ENCODE measurements at places on chromosomes 7 and 10. TPM values are rescaled to one million over a fixed set of nuclear protein-coding genes. Genes with fewer than 3 reads are reported as not detected.

- no peak for DNase-seq
These were observed 905 bp downstream of the ASB13 start for GRCh38 chr10:5665373-5666007.

- DNase-seq = no peak
These were observed 55.6 kb upstream of the NRP1 start for GRCh38 chr10:33390046-33390445.

DNA sequence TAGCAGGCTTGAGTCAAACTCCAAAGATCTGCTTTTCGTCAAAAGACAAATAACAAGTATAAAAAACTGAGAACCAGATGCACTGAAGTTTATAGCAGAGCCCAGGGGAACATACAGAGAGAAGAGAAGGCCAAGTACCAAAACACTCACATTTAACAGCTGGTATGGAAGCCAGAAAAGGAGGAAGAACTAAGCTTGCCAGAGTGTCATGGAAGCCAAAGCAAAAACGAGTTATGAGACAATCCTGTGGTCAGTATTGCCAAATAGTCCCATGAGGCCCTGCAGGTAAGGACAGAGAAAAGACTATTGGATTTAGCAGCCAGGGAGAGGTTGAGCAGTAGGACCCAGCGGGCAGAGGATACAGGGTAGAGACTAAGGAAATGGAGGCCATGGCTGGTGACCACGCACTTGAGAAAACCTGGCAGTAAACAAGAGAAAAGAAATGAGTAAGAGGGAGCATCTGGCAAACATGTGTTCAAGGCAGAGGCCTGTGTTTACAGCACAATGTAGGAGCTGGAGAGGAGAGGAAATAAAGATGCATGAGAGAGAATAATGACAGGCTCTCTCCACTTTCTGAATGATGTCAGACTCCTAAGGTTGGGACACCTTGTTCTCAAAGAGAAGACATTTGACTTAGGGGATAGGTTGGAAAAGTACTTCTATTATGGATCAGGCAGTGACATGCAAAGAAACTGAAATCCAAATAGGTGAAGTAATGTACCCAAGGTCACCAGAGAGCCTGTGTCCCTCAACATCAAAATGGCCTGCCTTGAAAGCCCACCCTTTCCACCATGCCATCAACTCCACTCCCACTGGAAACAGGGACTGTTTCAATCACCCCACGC, 9.1 kb downstream of the CREB3L2 start:
- DNase-seq = peak; percentile 98

DNA sequence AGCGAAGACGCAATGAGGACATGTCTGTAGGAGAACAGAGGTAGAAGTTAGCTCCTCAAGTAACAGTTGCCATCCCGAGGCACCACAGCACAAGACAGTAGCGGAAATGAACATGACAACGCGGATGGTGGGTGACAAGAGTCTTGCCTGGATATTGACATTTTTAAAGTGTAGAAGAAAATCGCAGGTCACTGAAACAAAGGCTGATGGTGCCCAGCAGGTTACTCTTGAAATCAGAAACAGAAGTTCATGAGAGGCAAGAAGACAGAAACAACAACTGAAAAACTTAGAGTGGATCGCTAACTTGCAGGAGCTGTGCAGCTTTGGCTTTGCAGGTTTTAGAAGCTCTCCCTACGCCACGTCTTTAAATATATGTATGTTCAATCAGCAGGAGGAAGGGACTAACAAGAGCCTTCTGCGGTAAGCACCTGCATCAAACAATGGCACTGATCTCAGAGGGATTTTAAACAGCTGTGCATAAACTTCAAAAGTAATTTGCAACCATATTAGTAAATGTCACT, 1.8 kb downstream of the PRKCQ start:
- DNase-seq = no peak

DNA sequence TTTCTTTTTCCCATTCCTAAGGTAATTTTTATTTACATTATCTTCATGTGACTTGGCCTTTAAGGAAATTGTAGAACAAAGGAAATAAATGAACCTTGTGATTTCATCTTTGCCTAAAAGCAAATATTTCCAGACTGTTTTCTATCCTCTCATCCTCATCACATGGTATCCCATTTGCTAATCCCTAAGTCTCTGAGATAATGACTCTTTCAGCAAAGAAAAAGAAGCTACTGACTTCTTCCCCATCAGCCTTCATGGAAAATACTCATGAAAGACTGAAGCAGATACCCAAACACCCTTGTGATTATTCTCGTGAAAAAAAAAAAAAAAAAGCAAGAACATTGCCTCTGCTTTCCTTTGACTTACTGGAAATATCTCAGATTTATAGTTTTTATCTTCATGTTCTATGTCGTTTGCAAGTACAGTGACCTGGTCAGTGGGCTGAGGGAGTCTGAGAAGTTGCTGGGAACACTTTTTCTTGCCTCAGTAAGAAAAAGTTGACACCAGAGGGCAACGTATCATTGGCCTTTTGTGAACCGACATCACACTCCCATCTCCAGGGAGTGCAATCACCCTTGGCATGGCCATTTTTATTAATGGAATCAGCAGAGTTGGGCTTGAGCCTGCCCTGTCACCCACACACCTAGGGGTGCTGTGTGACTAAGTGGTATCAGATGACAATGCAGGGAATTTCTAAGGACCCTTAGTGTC, 246.0 kb upstream of the KMT2E start:
- no peak for DNase-seq

- DNase-seq = peak; percentile 73
These were observed 57.1 kb upstream of the PCGF5 start for GRCh38 chr10:91163269-91163868.

GRCh38 chr10:93245779-93246178, 172.1 kb downstream of the CYP26A1 start:
- peak; percentile 79 for DNase-seq

- DNase-seq = peak; percentile 54
These were observed 553 bp downstream of the VDAC2 start for GRCh38 chr10:75211007-75211691.

DNA sequence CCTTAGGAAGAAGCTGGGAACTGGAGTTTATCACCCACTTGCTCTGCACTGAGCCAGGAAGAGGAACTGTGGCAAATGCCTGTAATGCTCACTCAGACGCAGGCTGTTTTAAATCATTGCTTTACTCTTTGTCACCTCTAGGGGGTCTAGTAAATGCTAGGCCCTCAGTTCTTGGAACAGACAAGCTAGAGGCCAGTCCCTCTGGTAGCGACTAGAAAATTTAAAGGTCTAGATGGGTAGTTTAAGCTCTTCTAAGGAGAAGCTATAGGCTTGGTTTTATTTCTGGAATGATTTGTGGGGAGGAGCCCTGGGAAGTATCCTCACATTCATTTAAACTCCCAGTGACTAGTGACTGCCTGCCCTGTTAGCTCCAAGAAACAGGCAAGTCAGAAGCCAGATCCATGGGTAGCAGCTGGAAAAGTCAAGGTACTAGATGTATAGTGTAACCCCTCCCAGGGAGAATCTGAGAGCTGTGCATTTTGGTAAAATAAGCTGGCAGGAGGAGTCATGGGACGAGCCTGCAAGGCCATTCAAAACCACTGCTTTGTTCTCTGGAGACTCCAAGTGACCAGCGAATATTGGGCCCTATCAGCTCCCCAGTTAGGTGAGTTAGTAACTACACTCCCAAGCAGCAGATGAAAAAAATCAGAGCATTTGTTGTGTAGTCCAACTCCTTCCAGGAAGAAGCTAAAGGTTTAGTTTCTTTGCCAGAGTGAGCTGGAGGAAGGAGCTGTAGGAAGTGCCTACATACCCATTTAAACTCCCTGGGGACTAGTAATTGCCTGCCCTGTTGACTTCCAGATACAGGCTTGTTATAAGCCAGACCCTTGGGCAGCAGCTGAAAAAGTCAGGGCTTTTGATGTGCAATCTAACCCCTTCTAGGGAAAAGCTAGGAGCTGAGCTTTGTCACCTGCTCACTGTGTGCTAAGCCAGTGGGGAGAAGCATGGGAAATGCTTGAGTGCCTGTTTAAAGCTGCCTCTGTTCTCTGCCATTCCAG, 68.9 kb downstream of the DYNC1I1 start:
- DNase-seq = no peak

DNA sequence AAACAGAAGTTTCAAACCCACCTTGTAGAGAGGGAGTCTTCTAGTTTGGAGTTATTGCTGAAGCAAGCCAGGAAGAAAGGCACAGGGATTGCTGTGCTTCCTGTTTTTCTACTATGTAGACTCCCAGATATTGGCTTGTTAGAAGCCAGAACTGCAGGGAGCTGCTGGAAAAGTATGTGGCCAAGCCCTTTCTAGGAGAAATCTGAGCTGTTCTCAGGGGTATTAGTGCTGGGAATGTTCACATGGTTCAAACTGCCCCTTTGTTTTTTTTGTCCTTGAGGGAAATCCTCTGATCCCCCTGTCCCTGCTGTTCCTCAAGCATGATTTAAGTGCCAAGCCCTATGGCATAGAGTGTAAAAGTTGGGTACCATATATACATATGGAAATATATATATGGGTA, 184.0 kb downstream of the CCDC7 start:
- no peak for DNase-seq

DNA sequence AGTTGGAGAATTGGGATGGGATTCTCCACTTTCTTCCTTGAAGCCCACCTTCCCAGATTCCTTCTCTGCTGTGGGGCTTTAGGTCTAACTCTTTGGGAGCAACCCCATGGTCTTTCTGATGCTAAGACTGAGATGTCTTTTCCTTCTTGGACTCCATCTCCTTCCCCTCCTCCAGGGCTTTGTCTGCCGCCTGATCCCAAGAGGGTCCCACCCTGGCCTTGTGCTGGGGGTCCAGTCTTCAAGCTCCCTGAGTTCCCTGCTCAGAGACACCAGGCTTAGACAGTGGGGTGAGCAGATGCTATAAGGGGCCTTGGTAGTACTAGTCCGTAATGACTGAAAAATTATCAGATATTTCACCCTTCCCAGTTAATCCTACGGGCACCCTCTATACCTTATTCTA, 150.5 kb downstream of the PTPN20 start:
- DNase-seq = no peak

DNA sequence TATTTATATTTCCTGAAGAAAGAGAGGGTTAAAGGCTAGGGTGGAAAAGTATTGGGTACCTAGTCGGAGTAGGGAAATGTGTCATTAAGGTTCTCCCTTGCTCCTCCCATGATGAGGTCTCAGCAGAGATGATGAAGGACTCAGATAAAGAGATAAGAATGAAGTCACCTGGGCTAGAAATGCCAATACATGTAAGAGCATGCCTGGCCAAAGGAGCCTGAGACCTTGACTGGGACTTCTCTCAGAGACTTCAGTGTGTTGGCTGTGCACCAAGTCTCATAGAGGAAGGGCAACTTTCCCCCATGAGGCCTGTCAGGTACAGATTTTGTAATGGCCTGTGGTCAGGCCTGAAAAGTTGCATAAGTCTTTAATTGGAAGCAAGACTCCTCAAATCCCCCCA, 361.0 kb upstream of the CDC14C start:
- DNase-seq = no peak

- peak; percentile 42 for DNase-seq
These were observed 14.4 kb upstream of the TTYH3 start for GRCh38 chr7:2617325-2617905.

DNA sequence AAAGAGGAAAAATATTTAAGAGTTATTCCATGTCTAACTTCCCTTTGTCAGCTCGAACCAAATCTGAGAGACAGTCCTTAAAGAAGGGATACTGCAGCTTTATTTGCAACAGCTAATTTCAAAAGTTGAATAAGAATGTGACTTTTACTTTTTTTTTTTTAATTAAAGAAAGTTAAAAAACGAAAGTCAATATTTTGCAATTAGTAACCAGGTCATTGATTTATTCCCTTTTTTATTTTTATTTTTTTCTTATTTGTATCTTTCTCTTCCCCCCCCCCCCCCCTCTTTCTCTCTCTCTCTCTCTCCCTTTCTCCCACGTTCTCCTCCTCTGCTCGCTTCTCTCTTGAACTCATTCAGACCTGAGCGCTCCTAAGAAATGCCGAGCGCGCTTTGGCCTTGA, 209.5 kb downstream of the TCF7L2 start:
- DNase-seq = no peak

DNA sequence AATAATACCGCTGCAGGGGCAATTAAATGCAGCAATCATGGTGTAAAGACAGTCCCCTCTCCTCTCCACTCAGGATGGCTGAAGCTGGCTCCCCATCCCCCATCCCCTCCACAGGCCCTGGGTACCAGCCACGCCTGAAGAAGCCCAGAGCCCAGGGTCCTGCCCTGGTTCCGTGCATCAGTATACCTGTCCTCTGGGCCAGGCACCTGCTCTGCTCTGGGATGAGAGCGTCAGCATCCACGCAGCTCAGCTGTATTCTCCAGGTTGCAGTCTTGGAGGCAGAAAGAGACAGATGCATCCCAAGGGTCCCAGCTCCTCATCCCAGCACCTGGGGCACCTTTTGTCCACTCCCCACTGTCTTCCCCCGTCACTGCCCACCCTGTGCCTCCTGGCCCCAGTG, 233.8 kb downstream of the TCERG1L start:
- no peak for DNase-seq

GRCh38 chr10:110632591-110633215, 11.4 kb upstream of the RBM20 start:
- no peak for DNase-seq

DNA sequence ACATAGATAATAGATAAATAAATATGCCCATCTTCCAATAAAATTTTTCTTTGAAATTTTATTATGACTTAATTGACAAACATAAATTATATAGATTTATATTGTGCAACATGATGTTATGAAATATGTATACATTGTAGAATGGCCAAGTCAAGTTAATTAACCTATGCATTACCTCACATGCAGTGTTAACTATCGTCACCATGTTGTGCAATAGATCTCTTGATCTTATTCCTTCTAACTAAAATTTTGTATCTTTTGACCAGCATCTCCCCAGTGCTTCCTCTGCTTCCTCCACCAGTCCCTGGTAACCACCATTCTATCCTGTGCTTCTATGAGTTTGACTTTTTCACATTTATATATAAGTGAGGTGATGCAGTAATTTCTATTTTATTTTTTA, 259.6 kb downstream of the SUGCT start:
- no peak for DNase-seq

GRCh38 chr10:129760003-129760315, 204.1 kb downstream of the EBF3 start:
- DNase-seq = no peak

The GRM8 gene
- 0.36 TPM for polyA plus RNA-seq

The EFCAB10 gene
- 0.88 TPM for polyA plus RNA-seq

The FFAR4 gene
- not detected for polyA plus RNA-seq

The DPP6 gene
- 4.7 TPM for polyA plus RNA-seq

The NAT16 gene
- not detected for polyA plus RNA-seq

The NUDT13 gene
- polyA plus RNA-seq = 2.7 TPM

The RTKN2 gene
- 3.4 TPM for polyA plus RNA-seq

The PRLHR gene
- not detected for polyA plus RNA-seq

The PLEKHS1 gene
- not detected for polyA plus RNA-seq

The RNF32 gene
- polyA plus RNA-seq = 2.1 TPM

The IL6 gene
- not detected for polyA plus RNA-seq

The FBXL15 gene
- polyA plus RNA-seq = 7.3 TPM

The CCDC136 gene
- polyA plus RNA-seq = 13.3 TPM

The FANK1 gene
- 0.36 TPM for polyA plus RNA-seq
